ENCODE measurements at places on chromosomes 7 and 10.

- DNase-seq = peak; percentile 50
Measured at GRCh38 chr10:4512671-4513240, 313.3 kb upstream of the AKR1E2 start.

DNA sequence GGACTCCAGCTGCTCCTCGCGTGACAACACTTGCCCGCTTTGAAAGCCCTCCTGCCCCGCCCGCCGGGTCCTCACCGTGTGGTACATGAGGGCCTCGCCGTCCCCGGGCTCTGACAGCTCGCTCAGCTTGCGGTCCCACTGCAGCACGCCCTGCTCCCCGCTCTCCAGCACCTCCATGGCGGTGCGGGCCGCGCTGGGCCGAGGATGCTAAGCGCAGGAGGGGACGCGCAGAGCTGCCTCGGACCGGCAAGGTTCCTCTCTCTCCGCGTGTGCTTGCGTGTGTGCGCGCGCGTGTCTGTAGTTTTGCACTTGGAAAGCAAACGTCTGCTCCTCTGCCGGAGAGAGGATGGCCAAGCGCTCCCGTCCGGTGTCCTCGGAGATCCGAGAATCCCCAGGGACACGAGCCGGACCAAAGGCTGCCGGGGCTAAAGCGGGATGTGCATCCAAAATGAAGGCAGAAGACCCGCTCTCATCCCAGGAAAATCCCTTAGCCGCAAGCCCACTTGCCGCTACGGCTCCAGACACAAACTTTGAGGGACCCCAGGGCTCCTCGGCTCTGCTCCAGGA, at the start of gene CREB3L2:
Gene CREB3L2 (minus strand): TSS at position 558 of the 567 bp plus-strand sequence. CDS start 381 bp downstream, at position 177.
- peak; percentile 87 for DNase-seq

DNA sequence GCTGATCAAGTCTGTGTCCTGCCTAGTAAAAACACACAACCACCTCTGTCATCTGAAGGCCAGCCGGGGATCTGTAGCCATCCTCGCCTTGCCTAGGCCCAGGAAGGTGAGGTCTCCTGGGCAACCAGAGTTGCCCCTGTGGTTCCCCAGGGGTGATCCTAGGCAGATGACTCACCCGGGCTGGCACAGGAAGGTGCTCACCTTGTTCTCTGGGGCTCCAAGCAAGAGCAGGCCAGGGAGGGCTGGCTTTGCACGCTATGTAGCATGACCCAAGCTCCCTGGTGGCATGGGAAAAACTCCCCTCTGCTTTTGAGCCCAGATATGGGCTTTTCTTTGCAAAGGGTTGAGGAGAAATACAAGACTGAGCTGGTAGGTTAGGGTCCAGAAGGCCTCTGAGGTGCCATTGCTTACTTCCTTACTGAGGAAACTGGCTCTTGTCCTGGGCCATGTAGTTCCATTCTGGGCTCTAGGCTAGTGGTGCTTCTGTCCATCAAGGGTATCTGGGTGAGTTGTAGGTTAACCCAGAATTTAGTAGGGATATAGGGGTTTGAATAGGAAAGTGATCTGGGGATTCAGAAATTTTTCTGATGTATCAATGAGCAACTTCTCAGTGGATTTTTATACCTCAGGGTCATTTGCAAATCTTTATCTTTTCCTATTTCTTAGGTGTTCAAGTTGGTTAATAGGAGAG, 112.0 kb downstream of the NT5C2 start:
- DNase-seq = no peak

DNA sequence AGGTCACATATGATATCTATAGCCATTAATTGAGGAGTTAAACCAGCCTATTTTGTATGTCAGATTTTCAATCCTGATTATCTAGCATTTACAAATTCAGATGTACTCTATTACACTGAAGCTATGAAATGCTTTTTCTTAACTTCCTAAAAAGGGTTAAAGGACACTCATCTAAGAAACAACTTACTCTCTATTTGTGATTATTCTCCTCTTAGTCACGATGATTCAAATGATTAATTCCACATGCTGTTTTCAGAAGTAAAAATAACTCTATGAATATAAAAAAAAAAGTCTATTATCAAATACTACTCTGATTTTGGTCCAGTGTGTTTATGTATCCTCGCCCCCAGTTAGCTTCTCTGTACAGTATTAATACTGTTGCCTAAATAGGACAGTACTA, 1199.9 kb downstream of the GATA3 start:
- DNase-seq = no peak

- DNase-seq = no peak
Measured at GRCh38 chr7:26655781-26656180, 208.6 kb downstream of the SKAP2 start.

- no peak for DNase-seq
Measured at GRCh38 chr10:123995082-123995460, 98.3 kb downstream of the CHST15 start.

DNA sequence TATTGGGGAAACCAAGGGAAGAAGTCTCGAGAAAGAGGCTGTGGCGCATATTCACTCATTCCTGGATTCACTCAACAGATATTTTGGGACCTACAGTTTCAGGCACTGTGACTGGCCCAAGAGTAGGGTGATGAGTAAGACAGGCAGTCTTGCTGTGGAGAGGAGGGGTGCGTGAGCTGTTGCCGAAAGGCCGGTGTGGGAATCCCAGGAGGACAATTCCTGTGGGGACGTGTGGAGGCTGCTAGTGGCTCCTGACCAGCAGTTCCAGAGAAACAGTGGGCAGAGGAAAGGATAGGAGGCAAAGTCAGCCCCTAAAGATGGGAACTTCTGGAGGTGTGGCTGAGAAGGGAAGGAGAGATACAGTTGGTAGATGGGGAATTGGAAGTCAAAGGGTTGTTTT, 59.3 kb upstream of the GRB10 start:
- DNase-seq = no peak

- DNase-seq = no peak
Measured at GRCh38 chr7:4124556-4125477, 557.3 kb upstream of the FOXK1 start.

DNA sequence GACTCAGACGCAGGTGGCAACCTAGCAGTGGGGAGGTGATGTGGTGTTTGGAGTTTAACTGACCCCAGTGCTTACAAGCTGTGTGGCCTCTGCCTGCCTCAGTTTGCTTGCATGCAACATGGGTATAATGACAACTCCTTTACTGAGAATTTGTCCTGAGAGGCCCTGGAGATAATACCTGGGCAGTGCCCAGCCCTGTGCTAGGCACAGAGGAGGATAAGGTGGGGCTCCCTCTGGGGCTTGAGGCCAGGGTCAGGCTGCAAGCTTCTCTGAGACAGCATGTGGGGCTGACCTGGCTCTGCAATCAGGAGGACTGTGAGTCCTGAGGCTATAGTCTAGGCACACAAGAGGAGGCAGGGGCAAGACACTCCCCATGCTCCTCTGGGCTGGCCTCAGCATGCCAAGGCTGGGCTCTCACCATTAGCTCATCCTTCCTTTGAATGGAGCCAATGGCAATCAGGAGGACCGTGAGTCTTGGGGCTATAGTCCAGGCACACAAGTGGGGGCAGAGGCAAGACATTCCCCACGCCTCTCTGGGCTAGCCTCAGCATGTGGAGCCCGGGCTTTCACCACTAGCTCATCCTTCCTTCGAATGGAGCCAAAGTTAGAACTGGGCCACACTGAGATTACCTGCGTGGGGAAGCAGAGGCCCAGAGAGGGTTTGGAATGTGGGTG, 147.9 kb downstream of the RPS24 start:
- DNase-seq = no peak

Measured in SJCRH30 (cell line).